ENCODE measurements at places on chromosomes 1 and 21.

GRCh38 chr1:36913016-36913415 lies 121.3 kb downstream of the GRIK3 start:
- no peak for DNase-seq

DNA sequence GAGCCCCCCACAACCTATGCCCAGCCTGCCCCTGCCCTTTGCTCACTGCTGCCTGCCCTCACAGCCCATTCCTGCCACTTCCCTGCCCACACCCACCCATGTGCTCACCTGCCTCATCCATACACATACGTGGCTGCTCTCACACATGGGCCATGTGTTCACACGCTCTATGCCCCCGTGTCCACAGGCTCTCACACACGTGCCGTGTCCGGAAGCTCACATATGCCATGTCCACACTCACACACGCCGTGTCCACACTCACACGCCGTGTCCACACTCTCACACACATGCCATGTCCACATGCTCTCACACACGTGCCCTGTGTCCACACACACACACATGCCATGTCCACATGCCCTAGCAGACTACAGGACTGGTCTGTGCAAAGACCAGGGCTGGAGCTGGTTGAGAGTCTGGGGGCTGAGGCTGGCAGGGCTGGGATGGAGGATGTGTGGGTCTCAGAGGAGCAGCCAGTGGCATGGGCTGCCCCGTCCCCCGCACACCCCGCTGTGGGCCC lies 583 bp upstream of the RNF223 start:
- DNase-seq = peak; percentile 70

GRCh38 chr1:13807209-13807608 lies 107.2 kb downstream of the PRDM2 start:
- DNase-seq = no peak

GRCh38 chr1:194809665-194810064 lies 1623.3 kb upstream of the B3GALT2 start:
- no peak for DNase-seq

DNA sequence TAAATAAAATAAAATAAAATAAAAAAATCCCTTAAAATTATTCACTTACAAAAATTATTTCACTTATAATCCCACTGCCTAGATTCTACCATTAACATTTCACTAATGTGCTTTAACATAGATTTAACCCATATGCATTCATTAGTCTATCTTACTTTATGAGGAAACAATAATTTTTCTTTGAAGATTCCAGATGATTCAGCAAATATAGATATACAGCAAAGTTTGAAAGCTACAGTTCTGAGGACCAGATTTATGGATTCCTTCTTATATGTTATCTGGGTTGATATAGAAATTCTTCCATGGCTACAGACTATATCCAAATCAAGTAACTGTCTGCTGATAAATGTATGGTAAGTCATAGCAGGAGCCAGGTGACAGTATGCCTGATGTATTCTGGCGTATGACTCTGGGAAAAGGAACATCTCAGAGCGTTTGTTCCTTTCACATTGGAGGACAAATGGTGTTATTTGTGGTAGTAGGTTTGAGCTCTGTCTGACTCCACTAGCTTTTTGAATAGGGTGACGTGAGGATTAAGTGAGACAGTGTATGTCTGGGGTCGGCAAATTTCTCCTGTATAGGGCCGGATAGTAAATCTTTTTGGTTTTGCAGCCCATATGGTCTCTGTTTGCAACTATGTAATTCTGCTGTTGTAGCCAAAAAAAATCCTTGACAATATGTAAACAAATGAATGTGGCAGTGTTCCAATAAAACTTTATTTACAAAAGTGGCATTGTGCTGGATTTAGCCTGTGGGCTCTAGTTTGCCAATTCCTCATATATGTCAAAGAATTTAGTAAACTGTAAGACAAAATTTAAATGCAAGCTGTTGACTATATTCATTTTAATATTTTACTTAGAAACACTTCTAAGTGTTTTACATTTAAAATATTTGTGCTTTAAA lies 9.3 kb downstream of the MAP3K21 start:
- DNase-seq = no peak

DNA sequence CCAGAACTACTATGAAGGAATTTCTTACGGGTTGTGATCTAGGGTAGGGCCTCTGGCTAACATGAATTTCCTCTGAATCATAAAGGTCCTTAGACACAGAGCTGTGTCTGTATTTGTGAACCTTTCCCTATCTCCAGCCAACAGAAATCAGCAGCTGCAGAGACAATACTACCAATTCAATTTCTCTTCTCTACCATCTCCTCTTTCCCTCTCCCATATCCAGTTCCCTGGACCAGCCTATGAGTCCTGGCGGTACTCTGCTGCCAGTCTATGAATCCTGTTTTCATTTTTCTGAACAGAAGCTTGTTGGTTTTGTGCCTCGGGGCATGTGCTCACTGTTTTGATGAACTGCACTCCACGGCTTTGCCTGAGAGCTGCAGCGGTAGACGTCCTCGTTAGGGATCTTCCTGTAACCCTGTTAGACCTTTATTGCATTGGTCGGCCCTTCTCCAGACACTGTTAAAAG lies 458.0 kb upstream of the VAMP3 start:
- no peak for DNase-seq

- no peak for DNase-seq
These were observed 126.4 kb downstream of the NEK7 start for GRCh38 chr1:198283222-198283621.

GRCh38 chr1:227947676-227948492 lies at the start of gene WNT9A:
Gene WNT9A (minus strand): TSS chr1:227947932. CDS start chr1:227947887, 45 bp downstream.
- DNase-seq = peak; percentile 67

GRCh38 chr21:41976611-41977010 lies 22.8 kb upstream of the C2CD2 start:
- DNase-seq = no peak

GRCh38 chr1:201261771-201262547 lies 21.3 kb upstream of the PKP1 start:
- DNase-seq = peak; percentile 53

GRCh38 chr1:226772446-226773139 lies 33.5 kb upstream of the ITPKB start:
- no peak for DNase-seq

DNA sequence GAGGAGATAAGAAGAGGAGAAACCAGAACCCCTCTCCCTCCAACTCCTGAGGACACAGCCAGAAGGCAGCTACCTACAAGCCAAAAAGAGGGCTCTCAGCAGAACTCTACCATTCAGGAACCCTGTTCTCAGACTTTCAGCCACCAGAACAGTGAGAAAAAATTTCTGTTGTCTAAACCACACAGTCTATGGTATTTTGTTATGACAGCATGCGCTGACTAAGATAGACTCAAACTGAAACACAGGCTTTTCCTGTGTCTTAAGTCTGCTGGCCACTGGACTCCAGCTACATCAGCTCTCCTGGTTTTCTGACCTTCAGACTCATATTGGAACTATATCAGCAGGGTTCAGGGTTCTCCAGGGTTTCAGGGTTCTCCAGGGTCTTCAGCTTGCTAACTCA lies 126.5 kb upstream of the TNFSF4 start:
- DNase-seq = no peak

DNA sequence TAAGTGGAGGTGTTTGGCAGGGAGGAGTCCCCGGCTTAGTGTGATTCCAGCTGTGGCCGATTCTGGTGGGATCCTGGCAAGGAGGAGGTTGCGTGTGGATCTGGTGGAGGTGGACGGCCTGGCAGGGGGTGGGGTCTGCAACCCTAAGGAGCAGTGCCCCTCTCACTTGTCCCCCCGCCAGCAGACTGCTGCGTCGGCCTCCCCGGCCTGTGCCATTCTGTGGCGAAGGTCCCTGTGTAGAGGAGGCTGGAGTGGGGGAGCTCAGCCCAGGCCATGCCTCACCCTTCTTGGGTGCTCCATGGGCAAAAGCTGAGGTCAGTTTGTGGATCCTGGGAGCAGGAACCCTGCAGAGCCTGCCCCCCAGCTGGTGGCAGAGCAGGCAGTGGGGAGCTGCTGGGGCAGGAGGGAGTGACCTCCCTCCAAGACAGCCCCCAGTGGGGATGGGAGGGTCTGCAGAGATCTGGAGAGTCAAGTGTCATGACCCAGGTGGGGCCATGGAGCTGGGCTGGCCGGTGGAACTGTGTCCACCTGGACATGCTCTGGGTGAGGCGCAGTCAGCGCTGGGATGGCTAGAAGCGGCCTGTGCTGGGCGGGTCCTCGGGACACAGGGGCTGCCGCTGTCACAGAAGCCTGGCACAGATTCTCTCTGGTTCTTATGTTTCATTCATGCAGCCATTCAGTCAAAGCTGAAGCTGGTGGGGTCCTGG lies 5.3 kb downstream of the MIB2 start:
- DNase-seq = peak; percentile 75

DNA sequence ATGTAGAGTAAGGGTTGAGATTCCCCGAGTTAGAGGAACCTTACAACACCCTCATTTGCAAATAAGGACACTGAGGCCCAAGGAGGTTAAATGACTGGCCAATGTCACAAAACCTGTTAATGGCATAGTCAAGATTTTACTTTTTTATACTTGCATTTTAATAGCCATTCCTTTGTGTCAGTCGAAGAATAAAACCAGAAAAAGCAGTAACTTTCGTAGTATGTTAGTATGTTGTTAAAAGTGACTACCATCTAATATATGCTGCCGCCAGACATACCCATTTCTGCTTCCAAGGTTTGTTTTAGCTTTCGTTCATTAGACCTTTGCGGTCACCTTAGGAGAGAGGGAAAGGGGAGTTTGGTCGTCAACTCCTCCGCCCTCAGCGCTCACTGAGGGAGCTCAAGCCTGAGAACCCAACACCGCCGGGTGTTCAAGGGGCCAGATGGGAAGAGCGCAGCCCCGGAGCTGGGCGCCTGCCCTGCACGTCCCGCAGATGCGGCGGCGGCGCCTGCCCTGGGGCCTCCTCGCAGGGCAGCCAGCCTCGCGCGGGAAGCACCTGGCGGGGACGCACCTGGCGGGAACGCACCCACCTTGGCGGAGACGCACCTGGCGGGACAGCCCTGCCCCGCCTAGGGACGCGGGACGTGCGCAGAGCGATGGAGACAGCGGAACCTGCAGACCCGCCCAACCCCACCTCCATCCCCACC lies 466 bp downstream of the VPS26C start:
- peak; percentile 96 for DNase-seq

DNA sequence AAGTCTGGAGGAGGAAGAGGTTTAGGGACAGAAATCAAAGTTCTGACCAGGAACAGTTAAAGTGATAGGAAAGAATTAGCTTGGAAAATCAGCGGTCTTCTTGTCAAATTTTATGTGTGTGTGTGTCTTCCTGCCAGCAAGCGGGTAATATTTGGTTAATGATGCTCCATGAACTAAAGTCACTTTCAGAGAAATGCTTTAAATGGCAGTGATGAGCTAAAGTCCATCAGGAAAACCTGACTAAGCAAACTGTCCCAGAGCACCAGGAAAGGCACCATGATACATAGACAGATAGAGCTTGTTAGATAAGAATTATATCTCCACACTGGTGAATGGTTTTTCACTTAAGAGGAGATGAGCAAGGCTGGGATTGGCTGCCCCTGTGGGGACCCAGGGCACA lies 10.0 kb upstream of the CDC14A start:
- no peak for DNase-seq
